ENCODE measurements at places on chromosomes 3 and 15.

- no peak for DNase-seq
These were observed 108.2 kb downstream of the TBL1XR1 start for GRCh38 chr3:177089110-177089509.

- DNase-seq = no peak
These were observed 56.8 kb upstream of the TPM1 start for GRCh38 chr15:62985768-62986167.

GRCh38 chr3:101978348-101978747 lies 129.0 kb downstream of the NFKBIZ start:
- DNase-seq = no peak

GRCh38 chr3:46545818-46546630 lies 20.1 kb downstream of the LRRC2 start:
- no peak for DNase-seq

DNA sequence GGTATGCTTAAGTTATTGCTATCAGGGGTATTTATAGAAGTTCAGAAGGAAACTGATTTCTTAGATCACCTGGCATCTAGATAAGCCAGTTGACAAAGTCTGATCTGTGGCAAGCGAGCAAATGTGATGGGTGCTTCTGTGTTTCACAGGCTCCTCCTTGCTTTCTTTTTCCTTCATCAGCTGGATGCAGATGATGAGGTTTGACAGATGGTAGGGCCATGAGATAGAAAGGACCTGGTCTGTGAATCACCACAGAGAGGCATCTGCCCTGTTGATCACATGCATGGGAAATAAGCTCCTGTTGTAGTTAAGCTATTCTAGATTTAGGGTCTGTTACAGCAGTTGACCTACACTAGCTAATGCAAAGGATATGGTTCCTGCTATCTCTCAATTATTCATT lies 372.0 kb downstream of the NEK10 start:
- no peak for DNase-seq

GRCh38 chr15:84981711-84982300 lies at the start of gene PDE8A:
PDE8A (plus strand) TSS chr15:84981856; CDS start chr15:84982163, 307 bp downstream.
- DNase-seq = peak; percentile 56

DNA sequence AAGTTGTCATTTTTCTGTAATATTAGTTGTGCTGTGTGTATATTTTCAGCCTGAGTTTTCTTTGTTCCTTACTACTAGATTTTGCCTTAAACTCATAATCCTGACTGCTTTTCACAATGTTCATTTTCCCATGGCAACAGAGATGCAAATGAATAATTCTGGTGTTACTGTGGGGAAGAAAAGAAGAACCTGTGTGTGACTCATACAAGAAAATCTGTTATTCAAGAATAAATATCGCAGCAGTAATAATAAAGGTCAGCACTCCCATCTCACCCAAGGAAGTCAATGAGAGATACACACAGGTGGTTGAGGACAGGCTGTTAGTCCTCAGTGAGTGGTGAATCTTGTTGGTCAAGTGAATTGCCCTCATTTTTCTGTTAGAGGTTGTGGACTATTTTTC lies 656.6 kb upstream of the NAALADL2 start:
- no peak for DNase-seq

GRCh38 chr3:95272781-95273180 lies 1209.9 kb downstream of the NSUN3 start:
- DNase-seq = no peak

- DNase-seq = no peak
These were observed 166.0 kb upstream of the COL8A1 start for GRCh38 chr3:99472385-99472784.

- no peak for DNase-seq
These were observed 1.8 kb downstream of the PRR23E start for GRCh38 chr3:127194601-127195187.

DNA sequence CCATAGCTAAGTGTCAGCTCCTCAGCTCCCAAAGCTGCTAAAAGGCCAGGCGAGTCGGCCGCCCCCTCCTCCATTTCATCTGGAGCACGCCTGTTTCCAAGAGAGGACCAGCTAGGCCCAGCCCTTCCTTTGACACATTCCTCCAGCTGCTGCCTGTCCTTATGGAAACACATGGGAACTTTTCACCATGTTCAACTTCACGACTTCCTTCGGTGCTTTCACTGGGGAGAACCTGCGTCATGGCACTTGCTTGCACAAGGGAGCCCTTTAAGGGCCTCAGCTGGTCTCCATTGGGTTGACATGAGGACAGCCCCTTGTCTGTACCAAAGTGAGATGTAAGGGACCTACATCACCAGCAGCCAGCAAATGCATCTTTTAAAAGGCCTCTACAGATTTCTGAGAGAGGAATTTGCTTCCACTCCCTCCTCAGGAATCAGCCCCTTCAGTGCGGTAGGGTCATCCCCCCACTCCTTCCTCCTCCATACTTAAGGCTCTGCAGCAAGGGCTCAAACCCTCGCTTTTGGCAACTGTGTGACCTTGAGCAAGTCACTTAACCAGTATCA lies 2.1 kb downstream of the MAGI1 start:
- DNase-seq = no peak

GRCh38 chr15:52191207-52191606 lies at the start of gene GNB5:
GNB5 (minus strand) TSS chr15:52191392; CDS start chr15:52184676, 6,716 bp downstream.
- DNase-seq = no peak

- DNase-seq = no peak
These were observed 436.4 kb upstream of the RBMS3 start for GRCh38 chr3:28844298-28845005.

GRCh38 chr3:64880916-64881315 lies 193.1 kb upstream of the ADAMTS9 start:
- no peak for DNase-seq

GRCh38 chr3:33202711-33203457 lies 15.7 kb downstream of the SUSD5 start:
- no peak for DNase-seq

DNA sequence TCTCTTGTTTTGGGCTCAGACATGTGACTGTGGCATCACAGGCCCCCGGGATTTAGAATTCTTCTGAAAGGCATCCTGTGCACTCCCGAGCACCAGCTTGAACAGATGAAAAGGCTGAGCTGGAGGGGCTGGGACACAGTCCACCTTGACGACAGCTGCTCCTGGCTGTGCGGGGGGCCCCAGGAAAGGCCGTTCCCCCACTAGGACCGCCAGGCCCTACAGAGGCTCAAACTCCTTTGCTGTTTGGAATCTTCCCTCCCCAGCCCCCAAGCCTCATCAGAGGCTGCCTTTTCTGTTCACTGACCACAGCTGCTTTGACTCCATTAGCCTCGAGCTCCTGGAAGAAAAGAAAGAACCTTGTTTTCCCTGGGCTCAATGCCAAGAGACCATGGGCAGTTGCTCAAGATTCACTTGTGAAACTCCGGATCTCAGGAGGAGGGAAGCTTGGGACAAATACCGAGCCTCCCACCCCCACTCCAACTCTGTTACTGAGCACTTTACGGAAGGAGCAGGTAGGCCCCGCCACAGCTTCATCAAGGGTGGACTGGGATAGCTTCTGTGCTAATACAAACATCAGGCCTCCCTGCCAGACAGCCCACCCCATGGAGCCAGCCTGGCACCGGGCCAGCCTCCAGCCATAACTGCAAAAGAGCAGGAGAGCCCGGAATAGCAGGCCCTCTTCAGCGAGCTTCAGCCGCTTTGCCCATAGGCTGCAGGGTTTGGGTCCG lies 15.7 kb downstream of the CIDEC start:
- DNase-seq = peak; percentile 54

- DNase-seq = peak; percentile 69
These were observed 3.0 kb downstream of the ALCAM start for GRCh38 chr3:105369500-105370371.

DNA sequence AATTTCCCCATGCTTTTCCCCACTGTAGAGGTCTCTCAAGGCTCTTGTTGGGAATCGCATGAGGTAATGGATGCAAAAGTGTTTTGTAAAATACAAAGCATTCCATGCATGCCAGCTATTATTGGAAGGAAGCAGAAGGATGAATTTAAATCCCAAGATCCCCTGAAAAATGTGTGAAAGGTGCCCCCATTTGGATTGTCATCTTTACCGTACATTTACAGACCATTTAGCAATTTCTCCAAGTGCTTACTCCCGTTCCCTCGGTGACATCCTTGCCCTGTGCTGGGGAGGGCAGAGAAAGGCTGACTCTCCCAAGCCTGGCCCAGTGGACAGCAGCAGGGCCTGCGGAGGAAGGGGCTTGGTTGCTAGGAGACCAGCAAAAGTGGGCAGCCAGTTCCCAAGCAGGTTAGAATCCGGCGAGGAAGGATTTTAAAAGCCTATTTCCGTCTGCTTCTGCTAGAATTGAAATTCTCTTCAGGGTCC lies 31.1 kb upstream of the NEO1 start:
- DNase-seq = no peak

DNA sequence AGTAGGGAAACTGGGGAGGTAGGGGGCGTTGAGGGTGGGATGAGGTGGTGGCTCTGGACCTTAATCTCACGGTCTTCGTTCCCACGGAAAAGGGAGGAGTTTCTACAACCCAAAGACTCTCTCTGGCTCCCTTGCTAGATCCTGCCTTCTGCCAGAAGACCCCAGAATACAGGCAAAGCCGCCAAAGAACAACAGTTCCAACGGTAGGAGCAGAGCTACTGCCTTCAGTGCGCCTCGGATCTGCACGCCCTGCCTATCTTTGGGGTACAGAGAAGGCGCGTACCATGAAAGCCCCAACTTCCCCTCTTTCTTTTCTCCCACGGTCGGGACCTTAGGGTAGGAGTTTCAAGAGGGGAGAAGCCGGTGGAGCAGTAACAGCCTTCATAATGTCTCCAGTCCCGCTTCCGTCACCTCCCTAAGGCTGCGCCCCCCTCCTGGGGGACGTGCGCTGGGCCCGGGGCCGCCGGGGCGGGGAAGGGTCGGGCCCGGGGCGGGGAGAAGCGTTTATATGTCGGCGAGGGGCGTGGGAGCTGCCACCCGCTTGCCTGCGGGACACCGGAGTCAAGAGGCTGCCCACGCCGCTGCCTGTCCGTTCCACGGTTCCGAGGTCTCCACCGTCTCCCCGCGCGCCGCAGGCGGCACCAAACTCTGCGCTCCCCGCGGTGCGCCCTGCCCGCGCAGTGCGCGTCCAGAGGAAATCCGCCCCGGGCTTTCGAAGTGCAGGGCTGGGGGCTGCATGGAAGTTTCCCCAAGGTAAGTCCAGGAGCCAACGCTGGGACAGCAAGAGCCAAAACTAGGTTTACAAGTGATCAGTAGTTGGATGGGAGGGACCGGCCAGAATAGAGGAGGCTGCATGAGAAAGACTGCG lies at the start of gene COL6A6:
TSS of gene COL6A6 (plus strand) at position 533 of the 868 bp plus-strand sequence. CDS start 43,188 bp downstream, outside the sequence.
- no peak for DNase-seq

- DNase-seq = no peak
These were observed 85.6 kb upstream of the POU1F1 start for GRCh38 chr3:87361956-87362355.

- DNase-seq = peak; percentile 91
These were observed 19.0 kb downstream of the SYNM start for GRCh38 chr15:99123713-99124451.

Measured in substantia nigra (tissue), 51 donors.